ENCODE measurements at places on chromosomes 4 and X. TPM values are rescaled to one million over a fixed set of nuclear protein-coding genes. Genes with fewer than 3 reads are reported as not detected.
A peak's percentile ranks its signal among the peaks of the same experiment; 100 is the strongest.

DNA sequence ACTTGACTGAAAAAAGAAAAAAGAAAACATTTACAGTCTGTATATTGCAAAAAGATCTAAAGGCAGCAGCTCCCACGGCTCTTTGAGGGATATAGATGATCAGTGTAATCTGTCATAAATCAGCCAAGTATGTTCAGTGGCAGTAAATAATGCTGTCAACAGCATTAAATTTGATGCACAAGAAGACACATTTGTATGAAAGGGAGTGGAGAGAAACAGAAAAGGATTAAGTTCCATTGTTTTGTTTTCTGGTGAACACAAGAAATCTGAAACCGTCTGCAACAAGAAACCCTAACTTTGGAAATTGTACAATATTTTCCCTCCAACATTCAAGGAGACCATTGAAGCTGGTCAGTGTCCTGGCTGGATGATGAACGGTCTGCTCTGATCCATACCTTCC lies 27.6 kb upstream of the C1QTNF7 start:
- H3K36me3 ChIP-seq: no peaks in the 10 kb centered on the region
- DNase-seq: no peak
- no peaks in the 10 kb centered on the region for H3K27me3 ChIP-seq
- no peak overlapping the region for H3K27ac ChIP-seq
- H3K4me3 ChIP-seq: no peak overlapping the region
- no peaks in the 10 kb centered on the region for H3K4me1 ChIP-seq

- H3K36me3 ChIP-seq: no peaks in the 10 kb centered on the region
- no peak overlapping the region for H3K27ac ChIP-seq
- no peaks in the 10 kb centered on the region for H3K27me3 ChIP-seq
- H3K4me3 ChIP-seq: no peak overlapping the region
Observed at GRCh38 chr4:71470524-71470923, 131.7 kb downstream of the SLC4A4 start.

GRCh38 chr4:110637408-110638088 lies 14.7 kb upstream of the PITX2 start:
- H3K27me3 ChIP-seq: peaks cover 52% of the 10 kb centered on the region
- H3K36me3 ChIP-seq: no peaks in the 10 kb centered on the region
- H3K4me3 ChIP-seq: no peak overlapping the region
- no peak overlapping the region for H3K27ac ChIP-seq
- DNase-seq: no peak

DNA sequence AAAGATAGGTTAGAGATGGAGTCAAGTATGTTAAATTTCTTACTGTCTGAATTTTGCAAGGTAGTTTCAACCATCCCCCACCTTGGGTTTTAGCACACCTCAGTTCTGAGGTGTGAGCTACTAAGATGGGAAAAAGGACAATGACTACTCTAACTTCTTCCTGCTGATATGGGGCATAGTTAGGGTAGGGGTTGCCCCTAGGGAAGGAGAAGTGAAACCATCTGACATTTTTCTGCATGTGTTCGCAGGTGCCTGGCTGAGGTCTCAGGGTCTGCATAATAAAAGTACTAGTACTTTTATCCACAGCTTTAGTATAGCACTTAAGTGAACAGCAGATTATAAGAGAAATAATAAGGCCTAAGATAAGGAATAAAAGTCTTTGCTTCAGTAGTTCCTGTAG lies 129.5 kb upstream of the CYSLTR1 start:
- H3K27ac ChIP-seq: no peak overlapping the region
- DNase-seq: no peak
- H3K36me3 ChIP-seq: no peaks in the 10 kb centered on the region
- no peaks in the 10 kb centered on the region for H3K4me1 ChIP-seq
- H3K4me3 ChIP-seq: no peak overlapping the region

- no peaks in the 10 kb centered on the region for H3K36me3 ChIP-seq
- DNase-seq: no peak
- no peaks in the 10 kb centered on the region for H3K4me1 ChIP-seq
- H3K4me3 ChIP-seq: no peak within 1 kb of the TSS
Observed at GRCh38 chrX:66638591-66639500, at the start of gene EDA2R. Gene EDA2R, minus strand, starts transcription at chrX:66639078. Its CDS starts 23,058 bp downstream, at chrX:66616020.

- H3K4me1 ChIP-seq: no peaks in the 10 kb centered on the region
- H3K36me3 ChIP-seq: no peaks in the 10 kb centered on the region
- H3K4me3 ChIP-seq: no peak overlapping the region
- H3K27me3 ChIP-seq: peaks cover 5% of the 10 kb centered on the region
- H3K27ac ChIP-seq: no peak overlapping the region
- DNase-seq: no peak
Observed at GRCh38 chr4:168631241-168632162, 134.7 kb downstream of the PALLD start.

GRCh38 chrX:41909068-41909467 lies 14.3 kb downstream of the CASK start:
- H3K4me3 ChIP-seq: no peak overlapping the region
- H3K27ac ChIP-seq: no peak overlapping the region
- H3K4me1 ChIP-seq: no peaks in the 10 kb centered on the region
- no peaks in the 10 kb centered on the region for H3K36me3 ChIP-seq
- DNase-seq: no peak

DNA sequence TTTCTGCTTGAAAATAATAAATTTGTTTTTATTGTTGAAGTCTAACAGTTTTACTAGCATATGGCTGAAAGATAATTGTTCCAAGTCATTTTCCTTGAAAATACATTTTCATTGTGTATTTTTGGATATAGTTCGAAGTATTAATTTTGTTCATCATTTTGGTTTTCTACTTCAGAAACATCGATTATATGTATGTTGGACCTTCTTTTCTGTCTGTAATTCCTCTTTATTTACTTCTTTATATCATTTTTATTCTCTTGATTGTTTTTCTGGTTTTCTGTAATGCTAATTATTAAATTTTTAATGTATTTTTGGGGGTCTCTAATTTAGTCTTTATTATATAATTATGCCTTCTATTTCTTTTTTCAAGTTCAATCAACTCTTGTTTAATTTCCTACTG lies 407.1 kb upstream of the FRG1 start:
- no peak overlapping the region for H3K4me3 ChIP-seq
- no peaks in the 10 kb centered on the region for H3K36me3 ChIP-seq
- H3K4me1 ChIP-seq: no peaks in the 10 kb centered on the region
- H3K27ac ChIP-seq: no peak overlapping the region
- no peak for DNase-seq

DNA sequence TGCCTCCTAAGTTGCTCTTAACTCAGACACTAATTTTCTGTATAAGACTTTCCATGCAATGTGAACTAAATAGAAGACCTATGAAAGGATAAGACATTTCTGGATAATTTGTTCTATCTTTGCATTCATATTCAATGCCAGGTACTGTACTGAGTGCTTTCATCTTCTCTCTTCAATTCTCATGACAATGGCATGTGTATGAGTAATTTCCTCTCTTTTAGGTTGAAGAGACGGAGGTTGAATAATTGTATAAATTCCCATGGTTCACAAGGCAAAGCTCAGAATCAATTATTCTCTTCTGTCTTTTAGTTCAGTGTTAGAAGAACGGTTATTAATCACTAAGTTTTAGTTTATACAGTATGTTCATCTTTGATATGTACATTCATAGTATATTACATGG lies 29.3 kb upstream of the CFAP299 start:
- no peaks in the 10 kb centered on the region for H3K4me1 ChIP-seq
- H3K4me3 ChIP-seq: no peak overlapping the region
- H3K27ac ChIP-seq: no peak overlapping the region
- no peak for DNase-seq

GRCh38 chrX:124127496-124127895 lies 166.0 kb downstream of the STAG2 start:
- H3K27ac ChIP-seq: no peak overlapping the region
- DNase-seq: peak; percentile 28
- no peaks in the 10 kb centered on the region for H3K27me3 ChIP-seq
- no peaks in the 10 kb centered on the region for H3K36me3 ChIP-seq

- peak overlapping the region; percentile 30 for H3K27ac ChIP-seq
- no peaks in the 10 kb centered on the region for H3K27me3 ChIP-seq
- DNase-seq: peak; percentile 46
- peaks cover 32% of the 10 kb centered on the region for H3K36me3 ChIP-seq
- no peak overlapping the region for H3K4me3 ChIP-seq
Observed at GRCh38 chr4:32002037-32002747, 1282.0 kb downstream of the PCDH7 start.

DNA sequence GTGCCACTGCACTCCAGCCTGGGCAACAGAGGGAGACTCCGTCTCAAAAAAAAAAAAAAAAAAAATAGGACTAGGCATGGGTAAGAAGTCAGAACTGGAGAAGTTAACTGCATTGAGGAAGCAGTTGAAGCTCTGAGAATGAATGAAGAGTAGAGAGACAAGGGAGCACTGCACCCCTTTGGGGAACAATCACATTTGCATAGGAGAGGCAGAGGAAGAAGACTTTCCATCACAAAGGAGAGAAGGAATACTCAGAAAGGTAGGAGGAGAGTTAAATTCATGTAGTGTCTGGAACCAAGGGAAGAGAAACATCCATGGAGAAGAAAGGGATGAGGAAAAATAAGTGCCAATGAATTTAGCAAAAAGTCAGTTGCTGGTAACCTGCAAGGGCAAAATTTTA lies 72.4 kb downstream of the GPC3 start:
- H3K27ac ChIP-seq: no peak overlapping the region
- H3K4me1 ChIP-seq: no peaks in the 10 kb centered on the region
- DNase-seq: no peak
- no peaks in the 10 kb centered on the region for H3K36me3 ChIP-seq
- no peak overlapping the region for H3K4me3 ChIP-seq

- H3K36me3 ChIP-seq: no peaks in the 10 kb centered on the region
- no peak overlapping the region for H3K4me3 ChIP-seq
- no peak overlapping the region for H3K27ac ChIP-seq
- H3K4me1 ChIP-seq: no peaks in the 10 kb centered on the region
- no peak for DNase-seq
Observed at GRCh38 chr4:140054861-140055260, 99.1 kb downstream of the MAML3 start.

DNA sequence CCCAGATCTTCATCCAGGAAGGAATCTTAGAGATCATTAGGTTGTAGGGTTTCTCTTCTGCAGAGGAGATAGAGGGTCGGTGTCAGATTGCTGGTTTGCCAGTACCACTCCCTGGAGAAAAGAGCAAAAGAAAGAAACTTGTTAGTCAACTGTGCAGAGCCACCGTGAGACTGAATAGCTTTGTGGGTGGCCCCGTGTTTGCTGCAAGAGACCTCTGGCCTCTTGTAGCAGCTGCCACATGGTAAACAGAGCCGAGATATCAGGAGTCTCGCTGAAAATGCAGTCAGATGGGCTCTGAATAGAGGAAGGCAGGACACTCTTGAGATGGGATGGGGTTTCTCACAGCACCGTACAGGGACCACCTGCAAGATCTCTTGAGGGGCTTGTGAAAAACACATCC lies 149.7 kb downstream of the PTTG2 start:
- no peak overlapping the region for H3K27ac ChIP-seq
- DNase-seq: no peak
- H3K36me3 ChIP-seq: no peaks in the 10 kb centered on the region
- H3K4me3 ChIP-seq: no peak overlapping the region
- H3K27me3 ChIP-seq: peaks cover 43% of the 10 kb centered on the region
- 0 out of 2 replicates have a peak, but pooled peaks cover 3% of the 10 kb centered on the region for H3K4me1 ChIP-seq

- no peak overlapping the region for H3K4me3 ChIP-seq
- H3K36me3 ChIP-seq: no peaks in the 10 kb centered on the region
- H3K4me1 ChIP-seq: no peaks in the 10 kb centered on the region
- H3K27ac ChIP-seq: no peak overlapping the region
- no peak for DNase-seq
- no peaks in the 10 kb centered on the region for H3K27me3 ChIP-seq
Observed at GRCh38 chr4:14952352-14952751, 49.9 kb upstream of the CPEB2 start.

- H3K4me1 ChIP-seq: peaks cover 3% of the 10 kb centered on the region
- H3K27me3 ChIP-seq: no peaks in the 10 kb centered on the region
- H3K36me3 ChIP-seq: no peaks in the 10 kb centered on the region
- H3K4me3 ChIP-seq: no peak overlapping the region
- H3K27ac ChIP-seq: no peak overlapping the region
Observed at GRCh38 chr4:54493862-54494261, 163.9 kb upstream of the KIT start.

GRCh38 chr4:165627128-165627527 lies 245.9 kb upstream of the TLL1 start:
- H3K36me3 ChIP-seq: no peaks in the 10 kb centered on the region
- H3K27ac ChIP-seq: no peak overlapping the region
- no peaks in the 10 kb centered on the region for H3K4me1 ChIP-seq

GRCh38 chr4:8308856-8309771 lies 39.6 kb downstream of the HTRA3 start:
- H3K27me3 ChIP-seq: peaks cover 8% of the 10 kb centered on the region
- no peak overlapping the region for H3K27ac ChIP-seq
- no peaks in the 10 kb centered on the region for H3K36me3 ChIP-seq
- H3K4me1 ChIP-seq: peaks cover 53% of the 10 kb centered on the region
- H3K4me3 ChIP-seq: no peak overlapping the region
- no peak for DNase-seq

DNA sequence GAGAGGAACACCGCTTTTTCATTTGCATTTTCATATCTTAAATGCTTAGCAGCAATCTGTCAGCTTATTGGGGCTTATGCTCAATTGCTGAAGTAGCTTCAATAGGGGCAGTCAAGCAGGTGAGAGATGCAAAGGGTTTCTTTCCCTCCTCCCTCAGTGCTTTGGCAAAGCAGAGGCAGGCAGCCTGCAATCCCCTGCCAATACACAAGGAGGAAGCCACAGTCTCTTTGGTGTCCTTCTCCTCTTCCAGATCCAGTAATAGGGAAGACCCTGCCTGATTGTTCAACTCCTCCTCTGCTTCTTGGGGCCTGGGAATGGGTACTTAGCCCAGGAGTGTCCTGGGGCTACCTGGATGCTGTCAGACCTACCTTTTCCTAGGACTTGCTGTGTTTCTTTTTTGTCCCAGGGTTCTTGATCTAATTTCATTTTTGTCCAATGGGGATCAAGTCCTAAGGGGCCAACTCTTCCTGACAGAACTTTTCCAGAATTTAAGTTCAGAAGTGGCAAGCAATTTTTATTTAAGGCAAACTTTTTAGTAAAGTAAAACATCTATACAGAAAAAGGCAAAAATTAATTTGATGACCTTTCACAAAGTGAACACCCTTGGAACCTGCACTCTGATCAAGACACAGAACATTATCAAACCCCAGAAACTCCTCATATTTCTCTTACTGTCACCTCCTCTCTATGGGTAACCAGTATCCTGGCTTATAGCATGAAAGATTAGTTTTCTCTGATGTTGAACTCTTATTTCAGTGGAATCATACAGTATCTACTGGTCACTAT lies 260.3 kb downstream of the PPP3CA start:
- no peak overlapping the region for H3K27ac ChIP-seq
- H3K36me3 ChIP-seq: no peaks in the 10 kb centered on the region
- no peak for DNase-seq
- no peak overlapping the region for H3K4me3 ChIP-seq
- no peaks in the 10 kb centered on the region for H3K27me3 ChIP-seq

DNA sequence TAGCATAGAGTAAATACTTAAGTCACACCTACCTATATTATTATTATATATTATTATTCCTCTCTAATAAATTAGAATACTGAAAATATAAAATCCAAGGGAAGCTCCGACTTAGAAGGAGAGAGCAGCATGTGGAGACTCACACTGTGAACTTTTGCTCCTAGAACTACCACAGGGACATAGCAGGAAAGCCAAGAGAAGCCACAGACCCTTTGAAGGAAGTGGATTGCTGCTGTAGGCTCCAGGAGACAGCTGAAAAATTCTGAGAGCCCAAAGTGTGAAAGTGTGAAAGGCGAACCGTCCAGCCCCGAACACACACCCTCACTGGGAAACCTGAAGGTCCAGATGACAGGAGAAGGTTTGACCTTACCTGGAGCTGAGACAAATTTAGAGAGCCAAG lies 177.0 kb downstream of the FAM13A start:
- H3K4me1 ChIP-seq: peaks cover 14% of the 10 kb centered on the region
- H3K27me3 ChIP-seq: no peaks in the 10 kb centered on the region
- DNase-seq: no peak
- peak overlapping the region; percentile 47 for H3K27ac ChIP-seq

The SPANXB1 gene
- not detected for total RNA-seq

The FAM184B gene
- not detected for total RNA-seq

The SLC49A3 gene
- 0.29 TPM for total RNA-seq

The F8A2 gene
- not detected for total RNA-seq

The MUC7 gene
- total RNA-seq: not detected

The ETDB gene
- not detected for total RNA-seq

The MED14 gene
- 35.3 TPM for total RNA-seq
